ENCODE measurements at places on chromosomes 6 and 20.

- ATAC-seq = no peak
These were observed 345.4 kb downstream of the CD109 start for GRCh38 chr6:74041420-74041819.

DNA sequence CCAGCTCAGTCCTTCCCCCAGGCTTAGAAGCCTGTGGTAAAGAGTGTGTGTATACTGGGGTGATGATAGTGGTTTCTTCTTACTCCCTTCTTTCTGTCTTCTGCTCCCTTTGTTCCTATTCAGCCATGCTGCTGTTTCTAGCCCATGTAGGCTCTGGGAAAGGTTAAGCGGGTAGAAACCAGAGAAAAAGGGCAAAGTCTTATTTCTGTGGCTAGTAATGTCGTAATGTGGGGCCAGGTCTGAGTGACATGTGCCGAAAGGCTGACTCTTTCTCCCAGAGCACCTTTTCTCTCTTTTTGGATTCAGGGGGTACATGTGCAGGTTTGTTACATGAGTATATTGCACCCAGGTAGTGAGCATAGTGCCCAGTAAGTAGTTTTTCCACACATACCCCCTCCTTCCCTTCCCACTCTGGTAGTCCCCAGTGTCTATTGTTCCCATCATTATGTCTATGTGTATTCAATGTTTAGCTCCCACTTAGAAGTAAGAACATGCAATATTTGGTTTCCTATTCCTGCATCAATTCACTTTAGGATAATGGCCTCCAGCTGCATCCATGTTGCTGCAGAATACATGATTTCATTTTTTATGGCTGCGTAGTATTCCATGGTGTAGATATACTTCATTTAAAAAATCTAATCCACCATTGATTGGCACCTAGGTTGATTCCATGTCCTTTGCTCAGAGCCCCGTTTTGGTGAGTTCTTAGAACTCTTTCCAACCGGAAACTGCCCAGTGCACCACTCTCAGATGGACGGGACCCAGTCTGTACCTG is 74.3 kb downstream of the EFHC1 start:
- ATAC-seq = no peak

DNA sequence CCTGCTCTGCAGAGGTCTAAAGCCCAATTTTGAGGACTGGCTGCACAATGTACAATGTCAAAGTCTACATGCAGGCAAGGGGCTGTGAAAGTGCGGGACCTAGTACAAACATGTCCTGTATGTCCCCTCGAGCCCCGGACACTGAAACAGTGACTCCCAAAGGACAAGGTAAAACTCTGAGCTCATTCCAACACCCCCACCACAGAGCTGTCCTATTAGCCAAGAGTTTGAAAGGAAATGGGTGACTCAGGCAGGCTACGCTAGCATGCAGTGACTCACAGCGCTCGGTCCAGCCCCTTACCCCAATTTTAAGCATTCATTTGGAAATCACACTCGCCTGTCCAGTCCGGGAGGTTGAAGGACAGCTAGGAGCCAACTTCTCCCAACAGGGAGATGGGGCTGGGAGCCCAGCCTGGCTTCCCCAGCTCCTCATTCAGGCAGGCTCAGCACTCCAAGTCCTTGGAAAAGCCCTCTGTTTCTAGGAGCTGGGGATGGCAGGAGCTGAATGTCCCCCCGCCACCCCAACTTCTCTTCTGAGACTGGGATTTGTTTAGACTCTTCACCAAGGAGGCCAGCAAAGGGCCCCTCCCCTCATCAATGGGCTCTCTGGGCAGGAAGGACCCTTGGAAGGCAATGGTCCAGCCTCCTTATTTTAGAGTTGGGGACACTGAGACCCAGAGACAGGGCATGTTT is 3.9 kb downstream of the SDC4 start:
- peak; percentile 25 for ATAC-seq

GRCh38 chr6:133817460-133818047 is 71.4 kb upstream of the TCF21 start:
- ATAC-seq = no peak

DNA sequence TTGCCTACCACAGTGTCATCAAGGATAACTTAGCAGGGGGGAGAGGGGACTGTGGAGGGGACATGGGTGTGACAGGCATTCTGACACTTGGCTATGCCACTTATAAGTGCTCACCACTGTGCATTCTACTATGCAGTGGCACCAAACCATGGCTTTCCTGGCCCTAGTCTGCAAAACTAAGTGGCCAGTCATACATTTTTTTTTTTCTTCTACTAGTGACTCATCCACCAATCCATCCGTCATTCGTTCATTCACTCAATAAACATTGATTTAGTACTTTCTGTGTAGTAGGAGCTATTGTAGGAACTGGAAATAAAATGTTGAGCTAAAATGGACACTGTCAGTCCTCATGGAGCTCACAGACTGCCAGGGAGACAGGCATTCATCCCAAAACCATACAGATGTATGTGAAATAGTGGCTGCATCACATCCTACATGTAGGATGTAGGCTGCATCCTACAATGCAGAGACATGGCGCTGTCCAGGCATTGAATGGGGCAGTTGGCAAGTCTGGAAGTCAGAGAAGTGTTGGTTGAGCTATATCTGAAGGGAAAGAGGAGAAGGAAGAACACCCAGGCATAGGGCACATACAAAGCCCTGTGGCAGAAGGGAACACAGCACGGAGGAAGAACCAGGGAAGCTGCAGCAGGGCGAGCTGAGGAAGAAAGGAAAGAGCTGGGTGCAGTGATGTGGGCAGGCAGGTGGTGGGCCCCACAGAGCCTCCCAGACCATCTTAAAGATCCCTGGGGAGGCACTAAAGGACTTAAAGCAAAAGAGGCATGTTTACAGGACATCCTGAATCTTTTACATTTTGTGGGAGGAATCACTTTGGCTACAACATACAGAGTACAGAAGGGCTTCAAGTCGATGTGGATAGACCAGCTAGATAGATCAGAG is 224.4 kb downstream of the UST start:
- no peak for ATAC-seq

DNA sequence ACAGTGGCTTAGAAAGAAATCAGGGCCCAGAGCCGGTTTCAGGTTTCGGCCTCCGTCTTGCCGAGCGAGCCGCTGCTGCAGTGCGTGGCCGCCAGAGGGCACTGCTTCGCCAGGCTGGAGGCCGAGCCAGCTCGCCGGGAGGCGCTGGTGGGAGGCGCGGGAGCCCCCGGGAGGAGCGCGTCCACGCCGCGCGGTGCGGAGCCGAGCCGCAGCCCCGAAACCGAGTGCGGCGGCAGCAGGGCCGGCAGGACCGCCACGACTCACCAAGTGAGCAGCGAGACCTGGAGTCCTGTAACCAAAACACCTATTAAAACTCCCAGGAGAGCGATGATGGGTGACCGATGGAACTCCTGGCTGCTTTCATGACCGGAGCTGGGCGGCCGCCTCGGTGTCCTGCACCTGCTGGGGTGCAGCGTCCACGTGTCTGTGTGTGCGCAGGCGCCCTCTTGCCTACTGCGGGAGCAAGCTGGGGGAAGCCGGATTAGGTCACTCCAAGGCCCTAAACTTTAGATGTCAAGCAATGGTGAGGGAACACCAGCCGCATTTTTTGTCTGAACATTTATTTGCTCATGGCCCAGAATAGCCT is 186.9 kb upstream of the UST start:
- peak; percentile 80 for ATAC-seq

- no peak for ATAC-seq
These were observed 502.1 kb upstream of the CDH4 start for GRCh38 chr20:60749804-60750602.

DNA sequence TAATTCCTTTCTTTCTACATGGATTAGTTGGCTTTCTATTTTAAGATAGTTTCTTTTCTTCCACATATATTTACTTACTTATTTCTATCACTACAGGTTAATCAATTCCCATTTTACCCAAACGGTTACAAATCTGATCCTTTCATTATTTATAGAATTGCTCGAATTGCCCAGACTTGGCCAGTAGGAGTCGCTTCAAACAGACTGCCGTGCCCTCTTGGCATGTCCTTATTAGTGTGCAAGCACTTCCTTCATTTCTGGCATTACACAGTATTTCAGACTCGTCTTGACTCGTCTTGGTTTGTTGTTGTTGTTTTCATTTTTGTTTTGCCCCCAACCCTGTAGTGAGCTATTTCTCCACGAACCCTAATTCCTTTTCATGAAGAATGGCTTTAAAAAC is 74.6 kb downstream of the SAMD3 start:
- ATAC-seq = no peak

- no peak for ATAC-seq
These were observed 44.0 kb upstream of the TRAM2 start for GRCh38 chr6:52620906-52621190.

GRCh38 chr20:1469925-1470571 is 3.4 kb upstream of the NSFL1C start:
- no peak for ATAC-seq

DNA sequence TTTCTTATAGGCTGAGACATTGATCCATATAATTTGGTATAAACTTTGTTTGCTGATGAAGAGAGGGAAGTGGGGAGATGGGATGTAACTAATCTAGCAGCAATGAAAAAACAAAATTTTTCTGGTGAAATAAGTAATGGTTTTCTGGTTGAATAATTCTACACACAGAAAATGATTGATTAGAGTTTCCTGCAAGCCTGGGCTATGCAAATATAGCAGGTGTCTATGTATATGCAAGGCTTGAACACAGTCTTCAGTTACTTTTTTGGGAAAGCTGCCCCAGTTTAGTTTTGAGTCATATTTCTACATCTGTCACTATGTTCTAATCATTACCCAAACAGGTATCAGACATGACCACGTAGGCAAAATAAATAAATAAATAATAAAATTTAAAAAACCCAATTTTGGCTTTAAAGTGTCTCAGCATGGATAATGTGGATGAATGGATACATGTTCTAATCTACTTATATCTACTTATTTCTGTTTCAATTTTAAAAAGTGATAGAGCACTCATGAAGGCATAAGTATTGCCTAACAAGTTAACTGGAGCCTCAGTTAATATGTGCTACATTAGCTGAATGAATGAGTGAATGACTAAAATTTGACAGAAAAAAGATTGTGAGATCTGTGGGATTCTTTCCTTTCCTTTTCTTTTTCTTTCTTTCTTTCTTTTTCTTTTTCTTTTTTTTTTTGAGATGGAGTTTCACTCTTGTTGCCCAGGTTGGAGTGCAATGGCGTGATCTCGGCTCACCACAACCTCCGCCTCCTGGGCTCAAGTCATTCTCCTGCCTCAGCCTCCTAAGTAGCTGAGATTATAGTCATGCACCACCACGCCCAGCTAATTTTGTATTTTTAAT is 37.2 kb upstream of the TFB1M start:
- no peak for ATAC-seq
